ENCODE measurements at places on chromosomes 5 and 9.

GRCh38 chr5:149940941-149941644 lies 3.5 kb downstream of the PDE6A start:
- DNase-seq, result peak; percentile 35

- DNase-seq, result no peak
Observed at GRCh38 chr5:153779836-153780235, 258.9 kb downstream of the FAM114A2 start.

- DNase-seq, result peak; percentile 1
Observed at GRCh38 chr5:27906931-27907601, 868.7 kb upstream of the CDH9 start.

- DNase-seq, result no peak
Observed at GRCh38 chr9:106653213-106653612, 209.8 kb upstream of the ZNF462 start.

GRCh38 chr5:52554293-52554692 lies 233.4 kb upstream of the ITGA1 start:
- no peak for DNase-seq

DNA sequence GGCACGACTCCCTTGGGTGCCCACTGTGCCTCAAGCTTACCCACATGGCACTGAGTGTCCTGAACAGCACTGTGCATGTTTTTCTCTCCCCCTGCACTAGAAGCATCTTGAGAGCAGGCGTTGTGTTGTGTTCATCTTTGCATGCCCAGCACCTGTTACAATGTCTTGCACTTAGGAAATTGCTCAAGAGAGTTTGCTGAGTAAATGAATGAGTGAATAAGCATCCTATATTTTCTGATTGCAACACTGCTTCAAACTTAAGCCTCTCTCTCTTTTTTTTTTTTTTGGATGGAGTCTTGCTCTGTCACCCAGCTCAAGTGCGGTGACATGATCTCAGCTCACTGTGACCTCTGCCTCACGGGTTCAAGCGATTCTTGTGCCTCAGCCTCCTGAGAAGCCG lies 94.5 kb downstream of the LMNB1 start:
- DNase-seq, result no peak

GRCh38 chr5:174222891-174223290 lies 177.4 kb downstream of the NSG2 start:
- DNase-seq, result no peak

DNA sequence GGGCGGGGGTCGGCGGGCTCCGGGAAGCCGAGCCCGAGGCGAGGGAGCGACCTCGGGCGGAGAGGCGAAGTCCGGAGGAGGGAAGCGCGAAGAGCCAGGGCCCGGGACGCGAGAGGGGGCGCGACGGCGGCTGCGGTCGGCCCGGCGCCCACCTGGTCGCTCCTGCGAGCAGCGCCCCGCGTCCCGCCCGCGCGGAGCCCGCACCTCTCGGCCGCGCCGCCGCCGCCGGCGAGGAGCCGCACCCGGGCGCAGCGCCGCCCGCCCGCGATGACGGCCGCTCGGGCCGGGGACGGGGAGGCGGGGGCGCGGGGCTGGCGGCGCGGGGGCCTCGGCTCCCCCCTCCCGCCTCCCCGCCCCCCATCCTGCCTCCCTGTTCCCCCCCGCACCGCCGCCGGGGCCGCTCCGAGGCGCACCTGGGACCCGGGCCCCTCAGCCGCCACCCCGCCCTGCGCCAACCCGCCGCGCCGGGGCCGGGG lies 2.6 kb downstream of the NR5A1 start:
- no peak for DNase-seq

- no peak for DNase-seq
Observed at GRCh38 chr9:134935056-134935640, 17.4 kb upstream of the FCN1 start.

All from HepG2 (cell line).